CD4-positive, alpha-beta memory T cell (primary cell): ENCODE measurements at places on chromosomes 16 and 17.

GRCh38 chr17:35542990-35543389 lies 5.5 kb upstream of the SLFN12L start:
- no peak for DNase-seq

DNA sequence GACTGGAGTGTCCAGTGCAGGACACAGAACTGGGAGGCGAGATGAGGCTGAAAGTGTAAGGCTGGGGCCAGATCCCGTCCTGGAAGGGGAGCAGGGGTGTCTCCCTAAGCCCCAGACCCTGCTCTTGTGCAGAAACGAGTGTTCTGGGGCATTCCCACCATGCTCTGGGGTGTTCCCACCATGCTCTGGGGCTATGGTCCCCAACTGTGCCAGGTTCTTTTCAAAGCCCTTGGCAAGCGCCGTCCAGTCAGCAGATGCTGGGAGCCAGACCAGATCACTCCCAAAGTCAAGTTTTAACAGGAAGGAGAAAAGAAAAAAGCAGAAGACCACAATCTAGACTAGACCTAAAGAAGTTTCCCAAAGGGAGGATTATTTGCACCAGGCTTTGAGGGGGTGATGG lies 2.5 kb downstream of the TAX1BP3 start:
- no peak for DNase-seq

- no peak for DNase-seq
Observed at GRCh38 chr17:28433721-28434120, 27.7 kb upstream of the SLC46A1 start.

GRCh38 chr17:55563363-55563762 lies 52.1 kb upstream of the SMIM36 start:
- no peak for DNase-seq

DNA sequence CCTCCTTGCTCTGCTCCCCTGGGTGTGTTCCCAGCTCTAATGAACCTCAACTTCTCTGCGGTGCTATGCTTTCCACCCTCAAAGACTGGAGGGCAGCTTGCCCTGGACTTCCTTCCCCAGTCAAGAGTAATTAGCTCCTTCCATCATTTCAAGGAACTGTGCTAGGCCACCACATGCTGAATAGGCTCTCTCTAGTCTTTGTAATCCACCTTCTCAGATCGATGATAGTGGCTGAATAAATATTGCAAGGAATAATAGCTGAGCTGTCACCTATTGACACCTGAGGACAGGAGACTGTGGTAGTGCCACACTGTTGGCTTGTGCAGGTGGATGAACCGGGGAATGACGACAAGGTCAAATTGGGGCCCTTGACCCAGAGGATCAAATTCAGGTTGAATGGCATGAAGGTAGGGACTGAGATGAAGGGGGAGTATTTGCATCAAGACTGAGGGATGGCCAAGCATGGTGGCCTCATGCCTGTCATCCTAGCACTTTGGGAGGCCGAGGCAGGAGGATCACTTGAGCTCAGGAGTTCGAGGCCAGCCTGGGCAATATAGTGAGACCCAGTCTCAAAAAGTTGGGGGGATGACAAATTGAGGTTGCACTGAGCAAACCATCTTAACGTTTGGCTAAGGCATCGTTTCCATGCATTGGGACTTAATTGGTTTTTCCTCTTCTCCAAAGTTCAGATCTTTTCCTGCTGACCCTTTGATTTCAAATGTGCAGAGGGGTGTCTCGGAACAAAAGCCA lies 18.8 kb upstream of the SLC5A11 start:
- no peak for DNase-seq

- DNase-seq = peak; percentile 53
Observed at GRCh38 chr17:41579484-41580243, 7.0 kb downstream of the KRT14 start.

DNA sequence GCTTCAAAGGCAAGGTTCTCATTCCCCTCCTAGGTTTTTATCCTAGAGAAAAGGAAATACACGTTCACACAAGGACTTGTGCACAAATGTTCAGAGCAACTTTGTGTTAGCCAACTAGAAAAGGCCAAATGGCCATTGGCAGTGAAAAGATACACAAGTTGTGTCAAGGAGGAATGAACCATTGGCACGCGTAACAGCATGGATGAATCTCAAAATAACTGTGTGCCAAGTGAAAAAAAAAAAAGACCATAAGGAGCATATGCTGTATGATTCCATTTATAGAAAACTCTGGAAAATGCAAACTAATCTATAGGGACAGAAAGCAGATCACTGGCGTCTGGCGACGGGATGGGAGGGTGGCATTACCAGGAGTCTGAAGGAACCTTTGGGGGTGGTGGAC lies 333.8 kb downstream of the SNX29 start:
- no peak for DNase-seq

GRCh38 chr16:71542377-71542776 lies 16.2 kb downstream of the CHST4 start:
- peak; percentile 45 for DNase-seq

GRCh38 chr16:50251375-50252081 lies 14.8 kb upstream of the ADCY7 start:
- no peak for DNase-seq

- no peak for DNase-seq
Observed at GRCh38 chr16:57301126-57301817, 16.8 kb upstream of the PLLP start.

- no peak for DNase-seq
Observed at GRCh38 chr17:59777033-59777432, 69.6 kb downstream of the VMP1 start.

DNA sequence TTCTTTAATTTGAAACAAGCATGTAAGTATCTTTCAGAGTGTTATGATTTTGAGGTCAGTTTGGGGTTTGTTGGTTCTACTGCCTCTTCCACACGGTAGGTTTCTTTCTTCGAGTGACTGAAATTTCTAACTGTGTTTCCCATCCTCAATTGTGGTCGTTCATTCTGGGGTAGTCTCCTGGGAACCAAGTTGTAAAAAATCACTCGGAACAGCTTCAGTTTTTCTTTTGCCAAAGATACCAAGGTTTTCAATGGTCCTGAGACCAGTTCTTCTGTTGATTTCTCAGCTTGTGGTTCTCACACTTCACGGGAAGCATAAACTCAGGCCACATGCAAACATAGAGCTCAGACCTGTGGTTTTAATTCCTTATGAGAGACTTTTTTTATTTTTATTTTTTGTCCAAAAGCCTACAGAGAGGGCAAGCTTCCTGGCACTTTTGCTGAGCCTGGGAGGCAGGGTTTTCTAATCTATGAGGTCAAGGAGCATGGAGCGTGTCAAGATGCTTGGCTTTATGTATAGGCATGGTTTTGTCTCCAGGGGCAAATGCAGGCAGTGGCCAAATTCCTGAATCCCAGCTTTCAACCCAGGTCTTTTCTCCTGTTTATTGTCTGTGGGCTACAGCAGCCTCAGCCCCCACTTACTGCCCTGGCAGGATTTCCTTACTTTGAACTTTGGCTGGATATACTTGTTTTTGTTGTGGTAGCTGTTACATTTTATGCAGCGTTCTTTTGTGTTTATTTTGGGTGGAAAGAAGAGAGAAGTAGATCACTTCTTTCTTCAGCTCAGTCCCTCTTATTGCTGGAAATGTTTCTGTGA lies 32.9 kb downstream of the HS3ST3A1 start:
- no peak for DNase-seq

- DNase-seq = no peak
Observed at GRCh38 chr16:11963706-11964105, 1.3 kb upstream of the TNFRSF17 start.

- DNase-seq = no peak
Observed at GRCh38 chr17:82998637-82999036, 80.8 kb upstream of the METRNL start.

DNA sequence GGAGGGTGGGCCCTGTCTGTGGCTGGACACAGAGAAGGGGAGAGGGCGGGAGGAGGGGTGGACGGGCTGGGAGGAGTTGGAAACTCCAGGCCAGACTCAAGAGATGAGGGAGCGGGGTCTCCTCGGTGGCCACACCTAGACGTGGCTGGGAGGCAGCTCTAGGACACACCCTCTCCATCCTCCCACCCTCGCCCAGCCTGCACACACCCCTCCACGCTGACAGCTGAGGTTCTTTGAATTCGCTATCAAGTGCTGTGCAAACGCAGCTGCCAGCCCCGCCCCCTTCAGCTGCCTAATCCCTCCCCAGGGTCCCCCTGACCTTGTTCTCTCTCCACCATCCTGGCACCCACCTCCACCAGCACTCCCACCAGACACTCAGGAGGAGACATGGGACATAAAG lies 48.7 kb downstream of the DNAH17 start:
- no peak for DNase-seq

DNA sequence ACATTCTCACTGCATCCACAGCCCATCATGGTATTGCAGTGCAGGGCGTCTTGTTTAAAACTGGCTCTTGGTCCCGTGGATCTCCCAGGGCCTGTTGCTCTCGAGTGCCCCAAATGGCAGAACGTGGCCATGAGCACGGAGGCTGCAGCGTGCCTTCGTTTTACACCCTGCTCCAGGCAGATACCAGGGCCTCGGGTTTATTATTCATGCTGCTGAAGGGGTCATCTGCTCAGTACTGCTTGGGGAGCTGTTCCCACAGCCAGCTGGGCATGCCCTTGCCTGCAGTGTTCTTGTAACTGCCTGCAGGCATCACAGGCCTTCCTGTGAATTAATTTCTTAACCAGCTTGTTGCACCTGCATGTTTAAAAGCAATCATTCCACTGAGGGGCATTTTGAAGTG lies 129.7 kb upstream of the CHMP6 start:
- peak; percentile 47 for DNase-seq

DNA sequence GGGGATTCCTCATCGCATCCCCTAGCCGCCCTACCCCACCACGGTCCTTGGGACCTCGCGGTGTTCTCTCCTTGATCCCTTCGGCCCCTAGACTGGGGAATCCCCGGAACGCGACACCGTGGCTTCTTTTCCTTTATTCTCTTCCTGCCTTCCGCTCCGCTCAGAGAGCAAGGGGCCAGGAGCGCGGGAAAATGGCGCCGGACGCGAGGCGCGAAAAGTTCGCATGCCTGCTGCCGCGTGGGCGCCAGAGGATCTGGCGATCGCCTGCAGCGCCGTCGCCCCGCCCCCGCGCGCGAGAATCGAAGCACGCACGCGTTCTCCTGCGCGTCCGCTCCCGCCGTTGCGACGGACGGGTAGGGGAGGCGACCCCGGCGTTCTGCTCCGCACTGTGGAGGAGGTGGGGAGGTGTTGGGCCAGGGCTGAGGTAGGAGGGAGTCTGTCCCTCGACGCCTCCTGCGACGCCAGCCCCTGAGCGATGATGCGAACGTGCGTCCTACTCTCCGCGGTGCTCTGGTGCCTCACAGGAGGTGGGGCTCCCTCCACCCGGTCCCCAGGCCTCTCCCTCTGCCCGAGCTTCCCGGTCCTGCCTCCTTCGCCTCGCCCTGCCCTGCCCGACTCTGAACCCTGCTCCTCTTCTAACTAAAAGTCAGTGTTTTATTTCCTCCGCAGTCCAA lies at the start of gene ZPBP2:
Gene ZPBP2, plus strand, starts transcription at position 323 of the 674 bp plus-strand sequence. Its CDS starts 153 bp downstream, at position 476.
- no peak for DNase-seq

GRCh38 chr17:45225964-45226530 lies 4.4 kb downstream of the FMNL1 start:
- DNase-seq = peak; percentile 94

DNA sequence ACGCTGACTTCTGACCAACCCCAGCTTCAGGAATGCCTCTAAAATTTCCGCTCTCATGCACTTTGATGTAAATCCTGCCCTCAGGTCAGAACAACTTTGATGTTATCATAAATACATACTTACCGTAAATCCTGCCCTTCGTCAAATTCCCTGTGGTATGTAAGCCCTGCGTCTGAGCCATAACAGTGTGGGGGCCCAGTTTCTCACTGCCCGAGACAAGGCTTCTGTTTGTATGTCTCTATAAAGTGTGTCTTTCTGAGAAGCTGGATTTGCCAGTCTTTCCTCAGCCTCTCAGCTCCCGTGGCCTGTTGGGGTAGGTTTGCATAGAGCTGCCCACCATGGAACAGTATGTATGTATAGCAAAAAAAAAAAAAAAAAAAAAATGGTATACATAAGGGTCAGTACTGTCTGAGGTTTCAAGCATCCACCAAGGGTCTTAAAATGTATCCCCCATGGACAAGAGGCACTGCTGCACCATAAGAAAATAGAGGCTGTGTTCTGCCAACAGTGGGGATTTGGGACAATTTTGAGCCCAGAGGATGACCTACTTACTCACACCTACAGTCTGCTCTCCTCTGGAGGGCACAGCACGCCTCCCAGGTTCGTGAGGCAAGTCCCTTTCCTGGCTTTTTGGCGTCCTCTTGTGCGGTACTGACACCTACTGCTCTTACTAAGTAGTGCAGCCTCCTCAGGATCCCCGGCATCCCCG lies 17.5 kb downstream of the PRMT7 start:
- peak; percentile 78 for DNase-seq

- no peak for DNase-seq
Observed at GRCh38 chr16:57060323-57061083, 31.9 kb upstream of the CPNE2 start.

DNA sequence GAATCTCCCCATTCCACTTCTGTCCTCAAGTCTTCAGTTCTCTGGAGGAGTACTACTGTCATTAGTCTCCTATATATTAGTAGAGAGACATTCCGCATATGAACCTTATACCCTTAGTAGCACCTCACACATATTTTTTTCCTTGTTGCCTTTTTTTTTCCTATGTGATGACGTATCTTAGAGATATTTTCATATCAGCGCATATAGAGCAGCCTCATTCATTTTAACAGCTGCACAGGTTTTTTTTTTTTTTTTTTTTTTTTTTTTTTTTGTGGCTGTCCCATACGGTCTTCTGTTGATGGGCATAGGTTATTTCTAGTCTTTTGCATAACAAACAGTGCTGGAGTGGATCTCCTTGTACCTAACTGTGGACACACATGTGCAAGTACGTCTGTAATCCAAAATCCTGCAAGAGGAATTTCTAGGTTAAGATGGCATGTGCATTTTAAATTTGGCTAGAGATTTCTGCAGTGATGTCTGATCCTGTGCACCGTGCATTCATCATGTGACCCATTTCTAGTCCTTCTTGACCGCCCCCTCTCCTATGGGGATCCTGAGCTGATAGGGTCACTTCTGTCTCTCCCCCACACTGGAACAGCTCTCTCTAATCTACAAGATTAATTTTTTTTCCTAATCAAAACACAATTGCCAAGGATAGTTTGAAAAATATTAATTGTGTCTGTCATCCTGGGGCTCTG lies 64.8 kb downstream of the PRKCB start:
- no peak for DNase-seq

- DNase-seq = no peak
Observed at GRCh38 chr16:17440131-17440530, 30.6 kb downstream of the XYLT1 start.

GRCh38 chr16:8674413-8675022 lies at the start of gene ABAT:
ABAT (plus strand) TSS chr16:8674617; CDS start chr16:8735740, 61,123 bp downstream.
- peak; percentile 89 for DNase-seq

GRCh38 chr16:81694494-81695280 lies 84.4 kb upstream of the PLCG2 start:
- no peak for DNase-seq
